ENCODE measurements at places on chromosomes 13 and 19. TPM values are rescaled to one million over a fixed set of nuclear protein-coding genes. Genes with fewer than 3 reads are reported as not detected.

- DNase-seq, result no peak
These were observed 100.2 kb downstream of the KL start for GRCh38 chr13:33116321-33117010.

GRCh38 chr13:73937441-73937840 is 196.8 kb downstream of the KLF12 start:
- no peak for DNase-seq

- DNase-seq, result no peak
These were observed 2194.8 kb downstream of the PCDH9 start for GRCh38 chr13:65035302-65035701.

DNA sequence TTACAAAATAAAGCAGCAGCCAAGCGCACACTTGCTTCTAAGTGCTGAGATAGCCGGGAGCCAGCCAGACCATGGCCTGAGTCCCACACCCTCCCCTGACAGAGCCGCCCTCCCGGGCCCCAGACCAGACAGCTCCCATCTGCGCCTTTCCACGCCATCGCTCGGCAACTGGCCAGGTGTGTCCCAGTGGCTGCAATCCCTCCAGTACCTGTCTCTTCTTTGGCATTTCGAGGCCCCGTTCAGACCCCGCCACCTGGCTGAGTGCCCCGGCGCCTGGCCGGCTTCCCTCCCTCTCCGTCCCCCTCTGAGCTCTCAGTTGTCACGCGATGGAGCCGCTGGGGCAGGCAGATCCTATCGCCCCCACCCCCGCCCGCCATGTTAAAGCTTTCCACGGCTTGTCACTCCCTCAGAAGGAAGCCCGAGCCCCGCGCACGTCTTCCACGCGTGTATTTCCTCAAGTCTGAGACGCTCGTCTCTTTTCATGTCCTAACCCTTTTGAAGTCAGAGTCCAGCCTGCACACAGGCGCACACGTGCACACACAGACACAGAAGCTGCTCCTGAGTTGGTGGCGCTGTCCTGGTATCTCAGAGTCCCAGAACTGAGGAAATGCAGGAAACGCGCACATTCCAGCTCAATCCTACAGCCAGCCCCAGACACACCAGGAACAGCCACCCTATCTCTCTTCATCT is 7.9 kb downstream of the MLLT1 start:
- peak; percentile 94 for DNase-seq

GRCh38 chr13:28353679-28354078 is 141.2 kb downstream of the FLT1 start:
- DNase-seq, result no peak

DNA sequence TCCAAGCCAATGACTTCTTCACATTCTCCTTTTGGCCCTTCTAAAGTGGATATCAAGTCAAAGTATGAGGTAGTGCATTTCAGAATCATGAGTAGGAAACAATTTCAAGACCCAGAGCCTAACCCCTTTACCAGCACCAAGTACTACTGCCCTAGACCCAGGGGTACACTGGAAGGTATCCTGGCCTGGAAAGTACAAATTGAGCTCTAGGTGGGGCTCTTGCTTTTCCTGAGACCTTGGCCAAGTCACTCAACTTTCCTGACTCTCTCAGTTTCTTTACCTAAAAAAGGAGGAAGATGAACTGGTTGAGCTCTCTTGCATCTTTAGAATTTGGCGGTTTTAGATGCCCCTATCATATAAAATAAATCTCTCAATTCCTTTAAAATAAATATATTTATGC is 204.7 kb downstream of the FGF14 start:
- DNase-seq, result no peak

DNA sequence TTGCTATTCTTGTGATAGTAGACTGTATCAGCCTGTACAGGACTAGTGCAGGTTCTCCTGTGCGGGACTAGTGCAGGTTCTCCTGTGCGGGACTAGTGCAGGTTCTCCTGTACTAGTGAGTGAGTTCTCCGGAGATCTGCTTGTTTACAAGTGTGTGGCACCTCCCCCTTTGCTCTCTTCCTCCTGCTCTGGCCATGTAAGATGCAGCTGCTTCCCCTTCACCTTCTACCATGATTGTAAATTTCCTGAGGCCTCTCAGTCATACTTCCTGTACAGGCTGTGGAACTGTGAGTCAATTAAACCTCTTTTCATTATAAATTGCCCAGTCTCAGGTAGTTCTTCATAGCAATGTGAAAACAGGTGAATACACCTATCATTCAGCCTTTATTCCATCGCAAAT is 289.6 kb downstream of the TEX29 start:
- DNase-seq, result no peak

ELSPBP1 gene
- not detected for total RNA-seq

NOTCH3 gene
- 34.4 TPM for total RNA-seq

LILRA1 gene
- total RNA-seq, result 0.86 TPM

EDNRB gene
- 54.3 TPM for total RNA-seq

NALCN gene
- 14.9 TPM for total RNA-seq
